Caco-2 (cell line): ENCODE measurements at places on chromosomes 12 and 14. TPM values are rescaled to one million over a fixed set of nuclear protein-coding genes. Genes with fewer than 3 reads are reported as not detected.

IL26 gene
- total RNA-seq: not detected in 2 replicates

LGR5 gene
- 28.0 and 28.4 TPM in 2 replicates for total RNA-seq

HOXC6 gene
- total RNA-seq: 10.2 and 12.1 TPM in 2 replicates

SCN8A gene
- total RNA-seq: 14.7 and 16.5 TPM in 2 replicates

PHLDA1 gene
- total RNA-seq: 46.2 and 47.2 TPM in 2 replicates

IPO4 gene
- total RNA-seq: 85.4 and 95.8 TPM in 2 replicates

CPNE6 gene
- not detected in 2 replicates for total RNA-seq

TTLL5 gene
- 38.2 and 45.3 TPM in 2 replicates for total RNA-seq

SRRM4 gene
- total RNA-seq: not detected in 2 replicates

CCDC91 gene
- total RNA-seq: 21.2 and 21.6 TPM in 2 replicates

KRT83 gene
- total RNA-seq: not detected in 2 replicates

HRK gene
- 0.61 and 1.3 TPM in 2 replicates for total RNA-seq

PTCSC3 gene
- not detected in 2 replicates for total RNA-seq

REP15 gene
- 1.8 and 2.3 TPM in 2 replicates for total RNA-seq

TAS2R13 gene
- 1.6 and 2.0 TPM in 2 replicates for total RNA-seq

KRT73 gene
- not detected in 2 replicates for total RNA-seq

KRT79 gene
- not detected in 2 replicates for total RNA-seq

MIP gene
- not detected in 2 replicates for total RNA-seq

HOXC9 gene
- 2.9 and 3.1 TPM in 2 replicates for total RNA-seq

CDKL1 gene
- 4.5 and 5.4 TPM in 2 replicates for total RNA-seq
